ENCODE measurements at places on chromosomes 6 and 20. TPM values are rescaled to one million over a fixed set of nuclear protein-coding genes. Genes with fewer than 3 reads are reported as not detected.

DNA sequence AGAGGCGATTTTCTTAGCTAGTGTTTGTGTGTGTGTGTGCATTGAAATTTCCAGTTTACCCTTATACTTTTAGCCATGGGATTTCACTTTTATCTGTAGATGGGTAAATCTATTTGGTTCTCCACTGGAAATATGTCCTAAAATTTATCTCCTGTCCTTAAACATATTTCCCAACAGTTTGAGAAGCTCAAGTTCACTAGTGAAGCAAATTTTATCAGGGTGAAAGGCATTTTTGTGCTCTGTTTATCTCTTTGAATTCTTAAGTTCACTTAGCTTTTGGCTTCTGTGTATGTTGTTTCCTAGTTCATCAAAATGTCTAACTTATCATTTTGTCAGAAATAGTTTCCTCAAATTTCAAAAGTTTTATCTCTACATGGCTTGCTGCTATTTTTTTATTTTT is 561.6 kb downstream of the PHF3 start:
- DNase-seq: no peak

DNA sequence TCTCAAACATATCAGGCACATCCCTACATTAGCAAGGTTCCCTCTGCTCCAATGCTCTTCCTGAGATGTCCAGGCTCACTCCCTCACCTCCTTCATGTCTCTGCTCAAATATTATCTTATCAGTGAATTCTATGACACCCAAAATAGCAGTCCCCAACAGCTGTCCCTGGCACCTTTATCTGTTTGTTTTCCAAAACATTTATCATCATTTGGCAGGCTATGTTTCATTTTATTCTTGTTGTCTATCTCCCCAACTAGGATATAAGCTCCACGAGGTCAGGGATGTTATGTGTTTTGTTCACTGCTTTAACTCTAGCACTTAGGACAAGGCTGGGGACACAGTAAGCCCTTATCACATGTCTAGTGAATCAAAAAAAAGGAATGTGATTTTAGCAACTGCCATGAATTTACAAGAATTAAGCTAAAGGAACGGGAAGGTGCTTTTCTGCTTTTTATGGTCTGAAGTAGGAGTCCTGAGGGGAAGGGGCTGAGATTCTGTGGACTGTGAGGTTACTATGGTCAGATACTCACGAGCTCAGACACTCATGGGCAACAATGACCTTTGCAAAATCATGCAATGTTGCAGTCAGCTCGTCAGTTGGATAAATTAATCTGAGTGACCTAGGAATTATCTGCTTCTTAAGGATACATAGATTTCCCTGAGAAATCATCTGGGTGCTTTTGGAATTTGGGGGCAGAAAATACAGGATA is 1.9 kb upstream of the IL22RA2 start:
- no peak for DNase-seq

DNA sequence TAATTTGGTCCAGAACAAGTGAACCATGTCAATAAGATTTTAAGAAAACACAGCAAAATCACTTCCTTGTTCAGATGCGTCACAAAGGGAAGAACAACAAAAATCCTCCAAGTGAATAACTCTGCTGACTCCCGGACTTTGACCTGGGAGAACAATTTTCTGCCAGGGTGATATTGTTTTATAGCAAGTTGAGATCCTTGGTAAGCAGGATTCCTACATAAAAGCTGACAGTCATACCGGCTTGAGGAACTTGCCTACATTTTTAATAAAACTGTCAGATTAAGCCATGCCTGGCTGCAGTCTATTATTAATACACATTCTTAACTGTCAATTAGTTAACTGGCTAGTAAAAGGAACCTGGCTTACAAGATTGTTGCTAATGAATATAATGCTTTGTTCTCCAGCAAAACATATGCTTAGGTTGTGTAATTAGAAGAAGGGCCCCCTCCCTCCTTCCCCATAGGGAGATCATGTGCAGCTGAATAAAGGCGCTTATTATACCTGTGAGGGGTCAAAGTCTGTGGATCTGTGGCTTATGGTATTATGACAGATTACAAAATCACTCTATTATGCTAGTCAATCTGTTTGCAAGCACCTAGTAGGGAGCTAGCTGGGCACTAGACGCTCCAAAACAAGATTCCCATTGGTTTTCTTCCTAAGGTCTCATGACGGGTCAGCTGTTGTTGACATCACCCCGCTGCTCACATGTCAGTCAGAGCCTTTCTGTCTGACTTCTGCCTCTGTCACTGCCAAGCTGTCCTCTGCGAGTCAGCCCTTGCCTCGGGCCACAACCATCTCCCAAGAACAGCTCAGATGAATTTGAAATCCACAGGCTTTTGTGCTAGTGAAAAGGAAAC is 44.6 kb upstream of the SEC63 start:
- DNase-seq: no peak

DNA sequence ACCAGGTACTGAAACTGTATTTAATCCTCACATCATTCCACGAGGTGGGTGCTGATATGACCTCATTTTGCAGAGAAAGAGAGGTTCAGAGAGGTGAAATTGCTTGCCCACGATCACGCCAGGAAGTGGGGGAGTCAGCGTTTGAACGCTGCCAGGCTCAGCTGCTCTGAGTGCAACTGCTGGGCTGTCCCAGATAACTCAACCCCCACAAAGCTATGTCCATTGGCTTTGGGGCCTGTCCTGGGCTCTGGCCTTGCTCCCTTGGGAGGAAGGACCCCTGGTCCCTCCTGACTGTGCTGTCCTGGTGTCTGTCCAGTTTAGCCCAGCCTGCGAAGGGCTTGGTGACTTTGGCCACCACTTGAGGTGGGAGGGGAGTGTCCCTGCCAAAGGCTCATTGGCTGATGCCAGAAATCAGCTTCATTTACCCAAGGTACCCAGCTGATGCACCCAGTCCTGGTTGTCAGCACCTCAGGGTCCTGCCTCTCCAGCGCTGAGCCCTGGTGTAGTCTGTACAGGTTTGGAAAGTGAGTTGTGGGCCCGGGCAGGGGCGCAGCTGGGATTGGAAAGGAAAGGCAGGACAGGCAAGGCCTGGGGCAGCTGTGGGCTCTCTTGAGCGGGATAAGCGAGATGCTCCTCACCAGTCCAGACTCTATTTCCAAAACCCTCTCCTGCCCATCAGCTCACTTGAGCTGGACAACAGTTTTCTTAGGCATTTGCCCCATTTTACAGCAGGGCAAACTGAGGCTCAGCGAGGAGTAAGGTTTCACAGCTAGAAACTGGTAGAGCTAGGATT is 38.5 kb downstream of the SUN5 start:
- DNase-seq: no peak

NOL4L gene
- 5.9 TPM for total RNA-seq

ZNF334 gene
- total RNA-seq: not detected

SAMD5 gene
- 4.0 TPM for total RNA-seq

CST1 gene
- total RNA-seq: not detected
